Activated CD4-positive, alpha-beta T cell treated with anti-CD3 and anti-CD28 coated beads for 4 hours (primary cell): ENCODE measurements at places on chromosomes 2 and 18.

GRCh38 chr2:41791523-41791922 lies 256.3 kb upstream of the PKDCC start:
- DNase-seq = no peak

DNA sequence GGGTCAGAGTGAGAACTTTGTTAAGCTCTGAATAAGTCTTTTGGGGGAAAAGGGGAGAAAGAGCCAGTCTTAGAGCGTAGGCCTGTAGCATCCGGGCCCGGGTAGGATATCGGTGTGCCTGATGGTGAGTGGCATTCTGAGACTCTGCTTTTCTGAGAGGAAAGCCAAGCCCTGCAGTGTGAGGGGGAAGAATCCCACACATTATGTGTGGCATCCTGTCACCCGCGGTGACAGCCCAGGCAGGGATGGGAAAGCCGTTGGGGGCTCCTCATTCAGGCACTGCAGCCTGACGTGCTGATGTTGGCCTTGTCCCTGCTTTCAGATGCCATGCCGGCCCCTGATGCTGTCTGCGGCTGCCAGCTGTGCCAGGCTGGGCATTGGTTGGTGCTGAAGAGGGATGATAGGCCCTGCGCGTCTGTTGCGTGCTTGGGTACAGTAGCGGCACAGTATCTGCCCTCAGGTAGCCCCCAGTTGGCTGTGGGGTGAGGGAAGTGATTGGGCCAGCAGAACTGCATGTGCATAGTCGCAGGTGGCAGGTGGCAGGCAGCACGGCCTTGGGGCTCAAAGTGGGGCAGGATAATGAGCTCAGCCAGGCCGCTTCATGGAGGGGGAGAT lies 37.6 kb downstream of the GLI2 start:
- DNase-seq = no peak

GRCh38 chr2:196601430-196602306 lies 37.8 kb upstream of the CCDC150 start:
- no peak for DNase-seq

- no peak for DNase-seq
Observed at GRCh38 chr18:35481960-35482366, 15.8 kb downstream of the INO80C start.

DNA sequence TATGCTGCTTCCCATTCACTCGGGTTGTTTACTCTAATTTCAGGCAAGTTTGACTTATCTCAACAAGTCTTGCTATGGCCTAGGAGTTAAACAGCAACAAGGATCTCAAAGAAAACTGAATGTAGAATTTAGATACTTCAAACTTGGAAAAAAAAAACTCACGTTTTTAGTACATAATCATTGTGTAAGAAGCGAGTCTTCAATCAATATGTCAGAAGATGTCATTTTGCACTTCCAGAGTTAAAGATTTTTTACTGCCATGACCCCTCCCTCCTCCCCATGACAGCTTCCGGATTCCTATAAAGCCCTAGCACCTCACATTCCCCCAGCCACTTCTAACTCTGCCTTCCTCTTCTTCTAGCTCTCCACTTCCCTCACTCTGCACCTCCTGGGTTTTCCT lies 133.4 kb downstream of the SS18 start:
- DNase-seq = no peak

DNA sequence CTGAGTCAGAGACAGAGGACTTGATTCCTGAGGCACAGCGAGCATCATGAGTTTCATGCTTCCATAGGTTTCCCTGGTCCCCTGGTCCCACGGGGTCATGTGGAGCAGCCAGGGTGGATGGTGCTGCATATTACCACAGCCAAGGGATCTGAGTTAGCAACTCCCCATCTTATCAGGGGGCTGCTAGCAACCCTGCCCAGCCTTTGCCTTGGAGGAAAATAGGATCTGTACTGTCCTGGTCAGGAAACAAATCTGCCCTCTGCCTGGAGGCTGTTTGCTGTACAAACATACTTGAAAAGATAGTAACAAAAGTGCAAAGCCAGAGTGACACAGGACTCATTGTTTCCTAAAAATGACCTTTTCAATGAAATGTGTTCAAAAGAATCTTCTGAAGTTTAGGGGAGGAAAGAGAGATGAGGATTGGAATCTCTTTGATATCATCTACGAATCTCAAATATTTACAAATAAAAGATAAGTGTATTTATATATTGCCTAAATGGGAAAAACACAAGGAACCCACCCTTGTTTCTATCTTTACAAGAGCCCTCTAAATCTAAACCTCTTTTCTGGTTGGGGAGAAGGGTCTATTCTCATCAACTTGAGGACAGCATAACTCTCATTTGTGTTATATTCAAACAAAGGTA lies 194.8 kb downstream of the CD226 start:
- DNase-seq = no peak

- DNase-seq = no peak
Observed at GRCh38 chr2:202069170-202070067, 3.6 kb upstream of the KIAA2012 start.

DNA sequence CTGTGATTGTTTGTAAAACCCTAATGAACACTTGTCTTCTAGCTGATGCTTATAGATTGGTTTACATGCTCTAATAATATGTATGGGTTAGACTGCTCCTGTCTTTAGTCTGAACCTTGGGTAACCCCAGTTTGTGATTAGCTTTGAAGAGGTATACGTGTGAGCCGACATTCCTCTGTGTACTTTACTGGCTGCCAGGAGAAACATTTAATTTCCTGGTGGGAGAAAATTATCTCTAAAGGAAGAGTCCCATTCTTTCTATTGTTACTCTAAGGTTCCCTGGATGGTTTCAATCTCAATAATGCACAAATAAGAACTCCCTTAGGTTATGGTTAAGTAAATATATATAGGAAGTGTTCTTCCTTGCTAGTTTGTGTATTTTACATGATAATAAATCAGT lies 143.6 kb upstream of the ZSWIM2 start:
- no peak for DNase-seq

DNA sequence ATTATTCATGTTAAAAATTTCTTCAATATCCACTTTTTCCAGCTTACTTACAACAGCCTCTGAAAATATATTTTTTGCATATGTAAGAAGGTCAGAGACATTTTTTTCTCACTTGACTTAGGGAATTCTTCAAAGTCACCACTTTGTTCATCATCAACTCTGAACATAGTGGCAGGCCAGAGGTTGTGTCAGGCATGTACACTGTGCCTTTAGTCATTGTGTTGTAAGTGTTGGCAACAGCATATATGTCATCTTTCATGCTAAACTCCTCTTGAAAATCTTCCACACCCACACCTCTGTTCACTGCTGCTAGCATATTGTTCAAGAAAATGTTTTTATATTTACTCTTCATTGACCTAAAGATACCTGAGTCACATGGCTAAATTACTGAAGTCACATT lies 52.2 kb upstream of the ACVR1 start:
- DNase-seq = no peak

DNA sequence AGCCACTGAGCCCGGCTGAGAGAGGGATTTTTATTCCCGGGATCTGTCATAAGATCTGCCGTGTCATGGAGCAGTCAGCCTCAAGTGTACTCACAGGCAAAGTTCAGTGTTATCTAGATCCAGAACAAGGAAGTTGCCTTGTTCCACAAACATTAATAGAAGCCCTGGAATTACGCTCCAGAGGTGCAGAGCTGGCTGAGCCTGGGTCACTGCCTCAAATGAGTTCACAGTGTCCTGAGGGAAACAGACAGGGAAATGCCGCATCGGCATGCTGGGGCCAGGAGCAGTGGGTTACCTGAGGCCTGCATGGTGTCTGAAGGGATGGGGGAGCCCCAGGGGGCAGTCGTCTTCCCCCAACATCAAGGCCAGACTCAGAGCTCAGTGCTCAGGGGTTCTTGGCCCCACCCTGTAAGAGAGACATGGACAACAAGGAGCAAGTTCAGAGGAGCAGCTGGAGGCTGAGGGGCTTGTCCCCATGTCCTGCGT lies 42.7 kb upstream of the ODC1 start:
- no peak for DNase-seq

DNA sequence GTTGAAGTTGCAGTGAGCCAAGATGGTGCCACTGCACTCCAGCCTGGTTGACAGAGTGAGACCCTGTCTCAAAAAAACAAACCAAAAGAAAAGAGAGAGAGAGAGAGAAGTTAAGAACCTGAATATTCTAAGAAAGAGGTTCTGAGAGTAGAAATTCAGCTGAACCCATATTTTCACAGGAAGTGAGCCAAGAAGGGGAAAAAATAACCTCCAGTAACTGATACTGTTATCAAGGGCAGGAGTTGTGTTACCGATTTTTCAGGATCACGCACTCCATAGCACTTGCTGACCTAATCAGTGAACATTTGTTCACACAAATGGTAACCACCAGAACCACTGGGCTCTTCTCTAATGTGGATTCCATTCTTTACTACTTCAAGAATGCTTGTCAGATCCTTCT lies 39.1 kb upstream of the BZW1 start:
- DNase-seq = no peak

DNA sequence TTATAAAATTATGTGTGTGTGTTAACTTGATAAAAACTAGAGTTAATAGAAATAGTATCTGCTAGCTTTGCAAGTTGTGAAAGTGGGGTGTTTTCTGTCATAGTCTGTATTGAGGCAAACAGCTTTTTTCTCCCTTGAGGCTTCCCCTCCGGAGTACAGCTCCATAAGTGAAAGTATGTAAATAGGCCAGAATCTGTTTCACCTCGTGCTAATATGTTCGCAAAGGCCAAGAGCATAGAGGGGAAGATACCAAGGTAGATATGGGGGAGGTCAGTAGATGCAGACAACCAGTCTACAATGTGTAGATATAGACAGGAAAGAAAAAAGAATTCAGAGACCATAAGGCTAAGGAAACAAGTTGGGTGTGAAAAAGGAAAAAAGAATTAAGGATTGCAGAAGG lies 72.9 kb downstream of the PTRHD1 start:
- DNase-seq = no peak

DNA sequence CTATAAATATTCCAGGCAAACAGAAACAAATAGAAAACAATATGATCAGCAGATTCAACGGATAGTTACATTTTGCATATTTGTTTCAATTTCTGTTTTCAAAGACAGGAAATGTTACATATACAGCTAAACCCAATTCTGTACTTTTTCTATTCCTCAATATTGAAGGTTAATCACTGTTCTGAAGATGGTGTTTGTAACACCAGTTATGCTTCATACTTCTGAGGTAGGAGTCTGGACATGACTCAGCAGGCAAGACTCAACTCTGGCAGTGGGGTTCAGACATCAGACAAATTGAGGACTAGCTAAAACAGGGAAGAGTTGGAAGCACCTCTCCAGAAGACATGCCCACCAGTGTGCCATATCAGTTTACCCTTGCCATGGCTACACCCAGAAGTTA lies 16.6 kb downstream of the SERPINB13 start:
- no peak for DNase-seq
